ENCODE measurements at places on chromosomes 2 and 18.

GRCh38 chr2:186683341-186683740, 10.5 kb upstream of the FAM171B start:
- DNase-seq: no peak

DNA sequence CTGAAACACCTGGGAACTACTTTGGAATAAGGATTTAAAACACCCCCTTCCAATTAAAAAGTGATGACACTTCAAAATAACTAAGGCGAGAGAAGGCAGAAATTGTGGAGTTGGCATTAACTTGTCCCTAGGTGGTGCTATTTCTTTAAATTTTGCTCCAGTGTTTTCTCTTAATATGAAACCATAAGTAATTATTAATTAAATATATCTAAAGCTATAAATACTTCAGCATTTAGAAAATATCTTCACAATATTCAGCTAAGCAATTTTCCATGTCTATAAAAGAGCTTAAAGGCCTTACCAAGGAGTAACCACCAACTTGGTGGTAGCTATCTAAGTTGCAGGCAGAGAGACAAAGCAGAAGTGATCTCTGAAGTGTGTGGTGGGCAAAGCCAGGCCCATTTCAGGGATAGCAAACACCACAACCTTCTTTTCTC, 186.8 kb upstream of the PGAP1 start:
- DNase-seq: peak; percentile 80

DNA sequence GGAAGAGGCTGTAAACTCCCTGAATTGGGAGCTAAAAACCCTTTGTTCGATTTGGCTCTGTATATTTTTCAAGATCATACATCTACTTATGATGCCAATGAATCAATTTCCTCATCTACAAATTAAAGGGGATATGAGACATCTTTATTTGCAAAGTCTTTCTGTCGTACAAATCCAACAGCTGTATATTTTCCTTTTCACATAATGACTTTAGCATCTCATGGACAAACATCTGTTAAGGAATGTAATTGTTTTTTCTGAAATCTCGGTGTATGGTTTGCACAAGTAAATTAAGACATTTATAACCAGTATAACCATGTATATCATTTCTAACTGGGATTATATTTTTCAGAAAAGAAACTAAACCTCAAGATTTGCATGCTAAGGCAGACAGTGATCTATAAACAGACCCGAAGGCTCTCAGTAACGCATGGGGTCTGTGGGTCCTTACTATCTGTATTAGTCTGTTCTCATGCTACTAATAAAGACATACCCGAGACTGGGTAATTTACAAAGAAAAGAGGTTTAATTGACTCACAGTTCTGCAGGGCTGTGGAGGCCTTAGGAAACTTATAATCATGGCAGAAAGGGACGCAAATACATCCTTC, 130.8 kb downstream of the SLC8A1 start:
- no peak for DNase-seq

- DNase-seq: no peak
Measured at GRCh38 chr2:9525266-9525665, 30.4 kb downstream of the ADAM17 start.

- peak; percentile 82 for DNase-seq
Measured at GRCh38 chr2:190382851-190383250, 25.3 kb upstream of the MFSD6 start.

DNA sequence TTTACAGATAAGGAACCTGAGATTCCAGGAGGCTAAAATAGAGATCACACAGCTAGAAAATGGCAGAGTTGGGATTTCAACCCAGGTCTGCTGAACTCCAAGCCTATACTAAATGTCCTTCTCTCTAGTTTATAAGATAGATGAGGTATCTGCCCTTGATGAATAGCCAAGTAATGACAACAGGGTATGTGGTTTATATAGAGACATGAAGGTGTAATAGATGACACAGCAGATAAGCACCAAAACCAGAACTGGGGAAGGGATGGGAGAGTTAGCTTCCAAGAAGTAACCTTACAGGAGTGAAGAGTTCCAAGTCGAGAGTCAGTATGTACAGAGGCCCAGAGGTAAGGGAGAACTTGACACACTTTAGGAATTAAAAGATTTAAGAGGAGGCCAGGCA, 104.7 kb upstream of the UBXN4 start:
- DNase-seq: no peak

Data from Karpas-422 (cell line).